Dermis blood vessel endothelial cell (primary cell): ENCODE measurements at places on chromosomes 5 and 9. TPM values are rescaled to one million over a fixed set of nuclear protein-coding genes. Genes with fewer than 3 reads are reported as not detected.

Gene CMYA5
- total RNA-seq: 0.05 and 0.17 TPM in 2 replicates

DNA sequence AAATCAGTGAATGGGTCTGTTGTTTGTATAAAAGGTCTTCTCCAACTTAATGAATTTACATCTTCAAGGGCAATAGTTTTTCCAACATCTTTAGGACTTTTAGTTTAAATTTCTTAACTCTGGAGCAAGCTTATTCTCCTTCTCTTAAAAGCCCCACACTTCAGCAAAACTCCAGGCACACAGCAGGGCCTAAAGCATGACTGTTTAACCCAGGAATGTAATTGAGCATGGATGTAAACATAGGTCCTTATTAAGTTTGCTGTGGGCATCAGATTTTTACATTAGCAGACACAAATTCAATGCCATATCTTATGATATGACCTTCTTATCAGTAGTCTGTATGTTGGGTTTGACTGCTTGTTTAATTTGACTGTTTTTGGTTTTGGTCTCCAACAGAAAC lies 78.9 kb downstream of the ABCA1 start:
- no peak for DNase-seq

GRCh38 chr5:17228821-17229291 lies 11.4 kb downstream of the BASP1 start:
- DNase-seq: peak; percentile 47

- no peak for DNase-seq
These were observed 29.9 kb downstream of the COL5A1 start for GRCh38 chr9:134671341-134672113.

DNA sequence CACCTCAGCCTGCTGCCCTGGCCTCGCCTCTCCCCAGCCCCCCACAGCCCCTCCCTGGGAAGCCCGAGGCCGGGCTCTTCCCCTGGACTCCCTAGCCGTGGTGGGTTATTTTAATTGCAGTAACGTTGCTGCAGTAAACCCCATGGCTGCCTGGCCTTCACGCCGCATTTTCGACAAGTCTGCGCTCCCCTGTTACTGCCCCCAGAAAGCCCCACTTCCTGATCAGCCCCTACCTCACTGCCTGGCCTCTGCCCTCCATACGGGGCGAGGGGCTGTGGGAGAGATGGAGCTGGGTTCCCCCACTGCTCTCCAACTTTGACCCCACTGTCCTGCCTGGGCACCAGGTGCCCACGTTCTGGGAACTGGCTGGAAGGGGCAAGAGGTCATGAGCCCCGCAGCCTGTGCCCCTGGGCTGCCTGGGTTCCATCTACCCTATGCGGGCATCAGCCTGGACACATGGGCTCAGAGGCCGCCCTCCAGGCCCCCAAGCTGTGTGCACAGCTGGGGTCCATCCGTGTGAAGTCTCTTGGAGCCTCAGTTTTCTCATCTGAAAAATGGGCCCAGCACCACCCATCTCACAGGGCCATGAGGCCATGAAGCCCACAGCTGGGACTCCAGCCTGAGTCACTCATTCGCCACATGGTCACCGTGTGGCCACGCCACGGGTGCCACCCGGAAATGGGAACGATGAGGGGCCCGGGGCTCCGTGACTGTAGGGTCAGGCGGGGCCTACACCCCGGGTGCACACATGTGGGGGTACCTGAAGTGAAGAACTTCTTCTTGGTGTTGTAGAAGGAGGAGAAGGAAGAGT lies 11.5 kb downstream of the EGFL7 start:
- DNase-seq: no peak

- DNase-seq: peak; percentile 68
These were observed 332.4 kb upstream of the EFNA5 start for GRCh38 chr5:108003178-108003577.

DNA sequence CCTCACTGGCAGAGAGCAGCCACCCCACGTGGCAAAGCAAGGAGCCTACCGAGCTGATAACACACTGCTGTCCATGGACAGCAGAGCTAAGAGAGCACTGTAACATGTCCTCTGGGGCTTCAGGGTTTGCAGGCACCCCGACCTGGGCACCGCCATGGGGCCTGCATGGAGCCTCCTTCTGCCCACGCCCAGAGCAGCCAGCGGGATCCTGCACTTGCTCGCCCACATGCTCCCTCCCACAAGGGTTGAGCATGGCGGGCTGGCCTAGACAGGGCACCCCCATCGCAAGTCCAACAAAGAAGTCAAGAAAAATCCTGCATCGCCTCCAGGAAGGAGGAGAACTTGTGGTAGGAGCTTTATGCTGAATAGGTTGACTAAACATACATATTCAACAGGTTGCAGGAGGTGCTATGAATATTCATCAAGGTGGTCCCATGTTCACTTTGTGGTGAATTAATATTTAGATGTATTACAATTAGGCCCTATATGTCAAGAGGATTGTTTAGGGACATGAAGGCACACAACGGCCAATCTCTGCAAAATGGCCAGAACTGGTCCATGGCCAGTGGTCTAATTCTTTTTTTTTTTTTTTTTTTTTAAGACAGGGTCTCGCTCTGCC lies 3.8 kb upstream of the MIGA2 start:
- no peak for DNase-seq

- DNase-seq: no peak
These were observed 341.5 kb downstream of the OSTF1 start for GRCh38 chr9:75429531-75430475.

DNA sequence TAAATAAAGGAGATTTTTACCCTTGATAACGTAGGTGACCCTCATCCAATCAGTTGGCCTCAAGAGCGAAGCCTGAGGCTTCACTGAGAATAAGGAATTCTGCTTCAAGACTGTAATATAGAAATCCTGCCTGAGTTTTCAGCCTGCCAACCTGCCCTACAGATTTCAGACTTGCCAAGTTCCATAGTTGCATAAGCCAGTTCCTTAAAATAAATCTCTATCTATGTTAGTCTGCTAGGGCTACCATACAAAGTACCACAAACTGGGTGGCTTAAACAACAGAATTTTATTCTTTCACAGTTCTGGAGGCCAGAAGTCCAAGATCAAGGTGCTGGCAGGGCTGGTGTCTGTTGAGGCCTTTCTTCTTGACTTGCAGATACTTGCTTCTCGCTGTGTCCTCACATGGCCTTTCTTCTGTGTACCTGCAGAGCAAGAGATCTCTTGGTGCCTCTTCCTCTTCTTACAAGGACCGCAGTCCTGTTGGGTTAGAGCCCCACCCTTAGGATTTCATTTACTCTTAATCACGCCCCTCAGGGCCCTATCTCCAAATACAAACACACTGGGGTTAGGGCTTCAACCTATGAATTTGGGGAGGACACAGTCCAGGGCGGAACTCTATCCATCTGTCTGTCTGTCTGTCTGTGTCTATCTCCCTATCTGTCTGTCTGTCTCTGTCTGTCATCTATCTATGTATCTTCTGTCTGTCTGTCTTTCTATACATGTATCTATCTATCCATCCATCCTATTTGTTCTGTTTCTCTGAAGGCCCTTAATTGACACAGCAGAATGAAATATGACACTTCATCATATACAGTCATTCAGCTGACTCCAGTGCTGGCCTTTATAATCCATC lies 17.0 kb upstream of the CMBL start:
- no peak for DNase-seq

- DNase-seq: peak; percentile 38
These were observed 107.7 kb downstream of the TENT4A start for GRCh38 chr5:6820851-6821479.
